ENCODE measurements at places on chromosomes 11 and 22. TPM values are rescaled to one million over a fixed set of nuclear protein-coding genes. Genes with fewer than 3 reads are reported as not detected.
A peak's percentile ranks its signal among the peaks of the same experiment; 100 is the strongest.

- DNase-seq, result peak; percentile 58
These were observed 35.3 kb downstream of the IL18 start for GRCh38 chr11:112128483-112129121.

- peak; percentile 61 for DNase-seq
These were observed 24.6 kb upstream of the ACER3 start for GRCh38 chr11:76835928-76836612.

DNA sequence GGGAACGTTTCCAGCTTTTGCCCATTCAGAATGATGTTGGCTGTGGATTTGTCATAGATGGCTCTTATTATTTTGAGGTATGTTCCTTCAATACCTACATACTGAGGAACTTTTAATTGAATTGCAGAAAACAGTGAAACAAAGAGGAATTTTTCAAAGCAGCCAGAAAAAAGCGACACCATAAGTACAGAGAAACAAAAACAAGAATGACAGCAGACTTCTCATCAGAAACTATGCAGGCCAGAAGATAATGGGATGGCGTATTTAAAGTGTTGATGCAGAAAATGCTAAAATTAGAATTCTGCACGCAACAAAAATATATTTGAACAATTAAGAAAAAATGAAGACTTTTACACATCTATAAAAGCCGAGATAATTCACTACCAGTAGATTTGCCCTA is 95.4 kb upstream of the TIMP3 start:
- DNase-seq, result no peak

DNA sequence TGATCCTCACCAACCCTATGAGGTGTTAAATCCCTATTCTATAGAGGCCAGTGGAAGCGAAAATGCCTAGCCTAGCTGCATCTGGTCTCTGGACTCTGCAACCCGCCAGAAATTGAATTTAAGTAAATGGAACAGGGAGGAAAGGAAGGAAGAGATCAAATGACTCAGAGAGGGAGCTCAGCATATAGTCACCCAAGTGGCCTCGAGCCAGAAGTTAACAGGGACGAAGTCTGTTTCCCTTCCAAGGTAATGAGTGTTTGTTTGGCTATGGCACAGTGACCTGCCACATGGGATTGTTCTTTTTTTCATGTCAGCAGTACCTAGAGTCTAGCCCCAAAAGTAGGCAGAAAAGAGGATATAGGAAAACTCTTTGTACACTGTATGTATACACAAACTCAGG is 66.3 kb downstream of the PAK1 start:
- DNase-seq, result peak; percentile 43

- DNase-seq, result peak; percentile 75
These were observed 21.8 kb upstream of the OPCML start for GRCh38 chr11:133553885-133554740.

- DNase-seq, result no peak
These were observed 14.7 kb downstream of the TBC1D10A start for GRCh38 chr22:30312053-30312452.

DNA sequence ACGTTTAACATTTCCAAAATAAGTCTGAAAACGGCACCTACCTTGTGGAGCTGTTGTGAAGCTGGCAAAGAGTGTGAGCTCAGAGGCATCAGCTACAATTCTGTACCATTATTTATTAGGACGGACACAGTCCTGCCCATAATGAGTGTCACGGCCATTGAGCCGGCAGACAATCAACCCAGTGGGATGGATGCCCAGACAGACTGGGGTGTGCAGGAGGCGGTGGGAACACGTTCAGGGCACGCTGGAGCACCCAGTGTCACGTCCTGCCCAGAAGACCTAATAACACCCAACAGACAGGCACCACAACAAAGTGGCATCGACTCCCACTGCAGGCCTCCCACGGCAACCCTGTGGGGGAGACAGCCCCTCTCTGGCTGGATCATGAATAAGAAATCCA is 34.5 kb downstream of the TPST2 start:
- DNase-seq, result no peak

DNA sequence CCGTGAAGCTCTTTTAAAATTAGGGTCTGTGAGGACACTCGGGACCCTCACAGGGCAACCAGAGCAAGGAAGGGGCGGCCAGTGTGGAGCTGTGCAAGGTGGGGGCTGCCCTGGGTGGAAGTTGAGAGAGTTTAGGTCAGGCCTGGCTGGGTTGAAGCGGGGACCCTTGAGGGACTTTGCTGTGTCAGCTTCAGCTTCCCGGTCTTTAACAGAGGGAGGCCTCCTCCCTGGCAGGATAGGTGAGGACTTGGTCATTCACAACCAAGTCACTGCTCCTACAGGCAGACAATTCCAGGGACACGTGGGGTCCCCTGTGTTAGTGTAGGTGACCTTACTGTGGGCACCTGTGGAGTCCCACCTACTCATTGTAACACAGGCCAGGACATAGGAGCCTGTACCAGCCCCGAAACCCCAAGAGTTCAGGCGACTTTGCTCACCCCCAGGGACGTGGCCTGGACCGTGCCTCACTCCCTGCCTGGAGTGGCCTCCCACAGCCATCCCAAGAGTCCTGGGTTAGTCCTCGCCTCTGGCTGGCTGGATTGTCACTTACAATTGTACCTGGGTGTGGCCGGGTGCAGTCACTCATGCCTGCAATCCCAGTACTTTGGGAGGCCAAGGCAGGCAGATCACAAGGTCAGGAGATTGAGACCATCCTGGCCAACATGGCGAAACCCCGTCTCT is 18.8 kb upstream of the ARHGAP8 start:
- DNase-seq, result no peak

- no peak for DNase-seq
These were observed 17.0 kb upstream of the FAM181B start for GRCh38 chr11:82750643-82751139.

DNA sequence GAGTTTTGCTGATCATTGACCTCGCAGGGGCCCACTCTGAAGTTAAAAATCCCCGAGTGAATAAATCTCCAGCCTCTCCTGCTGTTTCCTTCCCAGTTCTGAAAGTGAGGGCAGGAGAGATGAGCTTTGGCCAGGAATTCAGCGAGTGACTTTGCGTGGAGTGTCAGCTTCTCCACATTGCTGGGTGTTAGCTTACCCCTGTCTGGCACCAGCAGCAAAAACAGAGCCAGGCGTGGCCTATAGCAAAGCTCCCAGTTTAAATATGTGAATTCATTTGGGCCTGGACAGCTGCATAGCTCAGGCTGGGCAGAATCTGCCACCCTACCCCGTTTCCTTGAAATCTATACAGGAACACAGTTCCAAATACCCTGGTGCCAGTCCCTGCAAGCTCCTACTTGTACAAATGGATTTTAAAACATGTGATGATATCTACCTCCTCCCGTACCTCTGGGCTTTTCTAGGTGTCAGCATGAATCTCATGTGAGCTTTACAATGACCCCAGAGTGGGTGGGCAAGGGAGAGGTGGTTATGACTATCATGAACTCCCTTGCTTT is 25.6 kb downstream of the TIMP3 start:
- no peak for DNase-seq

DNA sequence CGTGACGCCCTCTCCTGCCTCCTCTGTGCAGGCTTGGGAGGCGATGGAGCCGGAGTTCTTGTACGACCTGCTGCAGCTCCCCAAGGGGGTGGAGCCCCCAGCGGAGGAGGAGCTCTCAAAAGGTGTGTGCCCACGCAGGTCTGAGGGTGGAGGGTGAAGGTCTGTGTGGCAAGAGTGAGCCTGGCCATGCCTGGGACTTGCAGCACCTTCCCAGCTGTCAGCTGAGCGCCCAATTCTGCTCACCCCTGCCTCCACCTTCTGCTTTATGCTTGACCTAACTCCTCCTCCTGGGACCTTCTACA is 2.5 kb downstream of the PARVG start:
- no peak for DNase-seq

DNA sequence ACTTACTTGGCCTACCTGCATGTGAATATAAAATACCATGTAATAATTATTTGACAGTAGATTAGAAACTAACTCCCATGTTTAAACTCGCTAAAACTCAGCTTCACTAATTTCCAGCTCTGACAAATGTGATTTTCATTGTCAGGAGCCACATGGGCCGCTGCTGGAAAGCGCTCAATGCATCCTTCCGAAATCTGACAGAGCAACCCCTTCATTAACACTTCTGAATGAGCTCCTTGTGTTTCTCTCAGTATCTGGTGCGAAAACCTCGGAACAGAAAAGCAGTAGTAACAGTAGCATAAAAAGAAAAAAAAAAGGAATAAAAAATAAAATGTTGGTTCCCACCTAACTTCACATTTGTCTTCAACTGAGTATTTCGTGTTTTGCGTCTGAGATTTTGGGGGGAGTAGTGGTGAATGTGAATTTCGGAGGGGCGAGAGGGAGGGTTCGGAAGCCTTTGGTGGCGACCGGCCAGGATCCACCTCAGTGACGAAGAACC is 710 bp downstream of the MTCH2 start:
- DNase-seq, result no peak

DNA sequence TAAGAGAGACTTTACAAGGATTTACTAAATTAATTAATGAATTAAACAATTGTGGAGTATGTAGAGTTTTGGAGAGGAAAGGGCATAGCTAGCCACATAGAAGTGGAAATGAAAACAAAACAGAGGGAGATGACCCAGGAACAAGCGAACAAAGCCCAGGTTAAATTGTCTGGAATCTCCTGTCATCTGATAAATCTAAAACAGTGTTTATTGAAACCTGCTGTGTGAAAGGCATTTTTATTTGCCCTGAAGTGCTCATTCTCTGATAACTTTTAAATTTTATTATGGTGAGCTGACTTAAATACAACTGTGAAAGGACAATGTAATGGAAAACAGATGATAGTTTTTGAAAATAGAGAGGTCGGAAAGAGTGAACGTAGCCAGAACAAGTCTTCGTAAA is 682.8 kb upstream of the KIRREL3 start:
- DNase-seq, result no peak

- peak; percentile 48 for DNase-seq
These were observed 740 bp upstream of the TRMT2A start for GRCh38 chr22:20117633-20118299.

DNA sequence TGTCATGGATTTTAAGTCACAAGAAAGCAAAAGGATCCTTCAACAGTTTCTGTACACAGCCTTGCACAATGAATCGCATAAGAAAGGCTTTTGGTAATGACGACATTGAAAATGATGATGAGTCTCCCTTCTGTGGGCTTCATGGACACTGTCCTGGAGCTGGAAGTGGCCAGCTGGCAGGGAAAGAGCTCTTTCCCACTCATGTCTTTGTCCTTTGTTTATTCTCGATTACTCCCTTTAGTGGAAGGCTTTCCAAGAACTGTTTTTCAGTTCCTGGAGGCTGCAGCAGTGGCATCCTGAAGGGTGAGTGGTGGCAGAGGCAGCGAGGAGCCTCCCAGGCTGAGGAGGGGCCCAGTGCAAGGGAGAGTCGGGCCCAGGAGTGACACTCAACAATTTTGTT is 505.2 kb downstream of the NTM start:
- peak; percentile 39 for DNase-seq

GRCh38 chr11:2519862-2520735 is 75.3 kb downstream of the KCNQ1 start:
- peak; percentile 11 for DNase-seq

DNA sequence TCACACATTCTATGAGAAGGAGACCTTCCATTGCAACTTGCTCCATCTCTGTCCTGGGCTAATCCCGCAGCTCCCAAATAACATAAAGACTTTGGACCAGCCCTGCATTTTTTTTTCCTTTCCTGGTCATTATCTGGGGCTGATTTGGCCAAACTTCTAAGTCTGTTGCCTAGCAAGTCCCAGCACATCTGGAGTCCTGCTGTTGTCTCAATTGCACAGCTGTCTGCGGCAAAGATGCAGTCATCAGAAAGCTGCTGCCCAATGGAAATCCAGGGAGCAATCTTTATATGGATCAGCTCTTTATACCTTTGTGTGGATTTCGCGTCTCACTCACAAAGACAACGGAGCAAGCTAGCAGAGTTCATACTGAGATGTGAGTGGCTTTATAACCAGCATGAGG is 105.9 kb downstream of the NXPE2 start:
- no peak for DNase-seq

DNA sequence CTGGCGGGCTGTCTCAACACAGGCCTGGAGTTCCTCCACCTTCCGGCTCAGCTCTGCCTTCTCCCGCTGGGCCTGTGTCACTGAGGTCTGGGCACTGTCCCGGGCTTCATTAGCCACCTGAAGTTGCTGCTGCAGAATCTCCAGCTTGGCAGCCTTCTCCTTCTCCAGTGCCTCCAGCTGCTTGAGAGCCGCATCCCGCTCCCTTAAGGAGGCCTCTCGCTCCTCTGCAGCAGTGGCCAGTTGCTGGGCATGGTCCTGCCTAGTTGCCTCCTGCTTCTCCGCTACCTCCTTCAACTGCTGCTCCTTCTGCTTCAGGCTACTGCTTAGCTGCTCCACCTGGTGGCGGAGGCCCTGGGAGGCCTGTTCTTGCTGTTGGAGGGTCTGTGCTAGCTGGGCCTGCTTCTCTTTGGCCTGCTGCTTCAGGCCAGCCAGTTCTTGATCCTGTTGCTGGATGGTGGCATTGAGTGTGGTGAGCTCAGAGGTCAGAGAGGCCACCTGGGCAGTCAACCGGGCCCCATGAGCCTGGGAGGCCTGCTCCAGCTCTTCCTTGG is 16.9 kb downstream of the IL18BP start:
- DNase-seq, result no peak

DNA sequence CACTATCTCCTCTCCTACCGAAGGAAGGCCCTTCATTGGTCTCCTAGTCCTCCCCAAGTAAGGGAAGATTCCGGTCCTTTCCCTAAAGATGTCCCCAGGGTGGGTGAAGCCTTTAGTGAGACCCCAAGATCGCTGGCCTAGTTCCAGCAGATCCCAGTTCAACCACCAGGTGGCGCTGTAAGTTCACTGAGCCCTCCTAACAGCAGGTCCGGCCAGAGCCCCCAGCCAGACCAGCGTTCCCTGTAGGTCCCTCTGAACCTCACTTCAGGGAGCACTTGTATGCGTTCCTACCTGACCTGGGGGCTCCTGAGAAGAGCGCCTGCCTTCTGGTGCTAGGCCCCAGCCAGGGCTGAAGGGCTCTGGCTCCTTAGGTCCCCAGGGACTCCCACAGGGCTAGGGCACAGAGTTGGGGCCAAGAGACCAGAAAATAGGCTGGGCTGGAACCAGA is 38.1 kb downstream of the LMO1 start:
- peak; percentile 73 for DNase-seq

- no peak for DNase-seq
These were observed 55.7 kb downstream of the PTPRJ start for GRCh38 chr11:48036011-48036410.

DNA sequence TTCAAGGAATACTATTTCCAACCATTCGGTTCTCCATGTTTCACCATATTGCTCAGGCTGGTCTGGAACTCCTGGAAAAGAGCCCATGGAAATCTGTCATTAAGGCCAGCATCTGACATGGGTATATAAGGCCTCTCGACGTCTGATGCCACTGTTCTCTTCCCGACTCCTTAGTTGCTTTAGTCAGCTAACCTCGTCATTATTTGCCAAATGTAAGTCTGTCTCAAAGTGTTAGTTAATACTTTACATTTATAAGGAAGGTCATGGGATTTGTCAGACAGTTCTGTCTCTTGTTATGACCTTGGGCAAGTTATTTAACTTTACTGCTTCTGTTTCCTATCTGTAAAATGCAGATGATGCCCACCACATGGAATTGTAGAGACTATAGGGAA is 1.6 kb downstream of the MRPL48 start:
- DNase-seq, result no peak

The MFRP gene
- not detected for total RNA-seq

The MOGAT2 gene
- 0.26 TPM for total RNA-seq

The INPP5J gene
- total RNA-seq, result 26.4 TPM

The CD3D gene
- 0.86 TPM for total RNA-seq

The ZNF280A gene
- total RNA-seq, result not detected

The HEPHL1 gene
- not detected for total RNA-seq

The DDTL gene
- 1.3 TPM for total RNA-seq

The PGA5 gene
- total RNA-seq, result 0.58 TPM

The OR5AL1 gene
- total RNA-seq, result not detected

The CCDC88B gene
- 9.2 TPM for total RNA-seq

The DCDC1 gene
- 0.15 TPM for total RNA-seq

The POU2AF1 gene
- total RNA-seq, result 0.10 TPM

The GAS2 gene
- 8.9 TPM for total RNA-seq

The KRTAP5-7 gene
- not detected for total RNA-seq

The MSANTD2 gene
- 5.5 TPM for total RNA-seq
